T-helper 22 cell (primary cell): ENCODE measurements at places on chromosomes 4 and X.

DNA sequence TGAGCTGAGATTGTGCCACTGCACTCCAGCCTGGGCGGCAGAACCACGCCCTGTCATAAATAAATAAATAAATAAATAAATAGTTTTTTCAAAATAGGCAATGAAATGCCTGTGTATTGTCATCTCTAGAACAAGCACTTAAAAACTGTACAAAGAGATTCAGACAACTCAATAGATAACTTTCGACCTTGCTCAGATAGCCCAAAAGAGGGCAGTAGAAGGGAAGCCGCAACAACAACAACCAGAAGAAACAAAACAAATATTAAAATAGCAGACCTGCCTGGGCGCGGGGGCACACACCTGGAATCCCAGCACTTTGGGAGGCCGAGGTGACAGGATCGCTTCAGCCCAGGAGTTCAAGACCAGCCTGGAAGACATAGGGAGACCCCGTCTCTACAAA is 9.4 kb upstream of the CLDN34 start:
- DNase-seq: no peak

- no peak for DNase-seq
Observed at GRCh38 chrX:15500497-15500966, at the start of gene BMX. Gene BMX, plus strand, starts transcription at chrX:15500807. Its CDS starts 7,547 bp downstream, at chrX:15508354.

- DNase-seq: no peak
Observed at GRCh38 chr4:153790500-153790865, 1.6 kb upstream of the SFRP2 start.

DNA sequence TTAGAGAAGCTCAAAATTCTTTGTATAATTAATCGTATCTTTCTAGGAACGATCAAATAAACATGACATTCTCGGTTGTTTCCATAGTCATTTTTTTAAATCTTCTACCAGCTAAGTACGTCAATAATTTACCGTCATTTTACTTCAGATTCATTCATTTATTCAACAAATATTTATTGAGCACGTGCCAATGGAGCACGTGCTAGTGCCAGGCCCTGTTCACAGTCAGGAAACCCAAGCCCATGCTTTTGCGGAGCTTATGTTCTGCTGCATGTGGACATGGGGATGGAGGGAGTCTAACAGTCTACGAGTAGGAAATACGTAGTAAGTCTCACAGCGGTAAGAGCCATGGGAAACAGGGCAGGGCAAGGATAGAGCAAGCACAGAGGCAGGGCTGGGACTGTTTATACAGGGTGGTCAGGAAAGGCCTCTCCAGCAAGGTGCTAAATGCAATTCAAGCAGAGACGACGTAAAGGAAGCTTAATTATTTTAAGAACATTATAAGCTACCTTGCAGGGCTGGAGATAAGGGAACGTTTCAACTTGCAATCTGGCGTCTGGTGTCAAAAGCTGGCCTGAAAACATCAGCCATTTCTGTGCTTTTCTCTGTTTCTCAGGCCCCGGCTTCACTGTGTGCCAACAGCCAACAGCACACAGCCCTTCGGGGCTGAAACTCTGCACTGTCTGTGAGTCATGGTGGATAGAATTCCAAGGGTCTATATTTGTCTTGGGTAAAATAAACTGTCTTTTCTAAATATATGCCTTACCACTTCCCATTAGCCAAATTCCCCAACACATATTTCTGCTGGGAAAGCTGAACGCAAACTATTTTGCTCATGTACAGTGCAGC is 517.1 kb upstream of the ZFP42 start:
- DNase-seq: no peak

DNA sequence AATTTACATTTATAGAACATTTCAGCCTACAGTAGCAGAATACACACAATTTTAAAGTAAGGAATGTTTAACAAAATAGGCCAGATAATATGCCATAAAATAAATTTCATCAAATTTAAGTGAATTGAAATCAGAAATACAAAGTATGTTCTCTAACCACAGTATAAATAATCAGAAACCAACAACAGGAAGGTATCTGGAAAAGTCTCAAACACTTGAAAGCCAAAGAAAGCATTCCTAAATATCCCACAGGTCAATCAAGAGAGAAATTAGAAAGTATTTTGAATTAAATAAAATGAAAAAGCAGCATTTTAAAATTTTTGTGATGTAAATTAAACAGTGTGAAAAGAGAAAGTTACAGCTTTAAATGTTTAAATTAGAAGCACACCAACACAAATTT is 899.2 kb downstream of the PDHA2 start:
- no peak for DNase-seq

- no peak for DNase-seq
Observed at GRCh38 chr4:163651761-163652160, 157.3 kb downstream of the TMA16 start.

- DNase-seq: no peak
Observed at GRCh38 chr4:113026556-113026955, 22.9 kb upstream of the ANK2 start.

DNA sequence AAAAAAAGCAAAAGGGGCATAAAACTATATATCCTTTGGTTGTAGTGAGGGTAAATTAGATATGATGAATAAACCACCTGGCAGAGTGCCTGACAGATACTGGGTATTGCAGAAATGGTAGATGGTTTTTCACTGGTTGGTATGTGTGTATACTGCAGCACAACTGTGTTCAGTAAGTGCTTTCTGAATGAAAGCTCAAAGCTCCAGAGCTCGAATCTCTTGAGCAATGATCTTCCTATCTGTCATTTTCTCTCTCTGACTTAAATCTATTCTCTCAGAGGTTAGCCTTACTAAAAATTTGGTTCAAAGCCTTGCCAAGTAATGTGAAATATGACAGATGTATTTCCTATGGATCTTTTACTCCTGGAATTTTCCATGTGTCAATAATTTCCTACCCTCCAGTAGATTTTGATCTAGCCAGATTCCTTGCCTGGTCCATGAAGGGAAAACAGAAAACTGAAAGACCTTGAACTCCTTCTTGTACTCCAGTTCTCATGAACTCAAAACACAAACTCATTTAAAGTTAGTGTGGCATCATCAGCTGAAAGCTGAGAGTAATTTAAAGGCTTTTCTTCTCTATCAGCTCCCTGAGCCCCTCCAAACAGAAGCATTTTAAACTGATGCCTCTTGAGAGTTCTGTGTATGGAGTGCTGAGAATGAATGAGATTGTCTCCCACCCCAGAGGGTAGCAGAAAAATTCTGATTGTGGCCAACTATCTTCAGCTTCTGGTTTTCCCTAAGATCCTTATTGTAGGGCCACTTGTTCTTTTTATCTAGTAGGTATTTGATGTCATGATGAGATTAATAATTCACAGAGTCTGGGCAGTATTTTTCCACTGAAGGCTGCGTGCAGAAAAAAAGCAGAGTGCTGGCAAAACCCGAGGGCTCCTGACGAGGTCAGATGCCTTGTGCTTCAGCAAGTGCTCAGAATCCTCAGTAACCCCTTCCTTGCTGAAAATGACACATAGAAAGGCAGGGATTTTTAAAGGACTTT is 363.4 kb upstream of the BOD1L1 start:
- DNase-seq: no peak

DNA sequence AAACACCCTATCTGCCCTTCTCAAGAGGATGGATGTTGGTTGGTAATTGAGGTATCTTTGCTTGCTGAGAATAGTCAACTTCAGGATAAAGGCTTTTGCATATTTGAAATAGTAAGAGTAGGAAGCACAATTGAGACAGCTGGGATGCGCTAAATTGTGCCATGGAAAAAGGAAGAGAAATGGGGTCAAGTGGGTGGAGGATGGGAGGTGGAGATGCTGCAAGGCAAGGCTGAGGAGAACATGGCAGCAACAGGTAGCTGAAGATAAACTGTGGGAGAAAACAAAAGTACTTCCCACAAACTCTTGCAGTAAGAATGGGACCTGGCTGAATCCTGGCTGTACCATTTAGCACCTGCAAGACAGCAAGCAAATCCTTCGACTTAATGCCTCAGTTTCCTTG is 13.9 kb upstream of the CDS1 start:
- DNase-seq: no peak

DNA sequence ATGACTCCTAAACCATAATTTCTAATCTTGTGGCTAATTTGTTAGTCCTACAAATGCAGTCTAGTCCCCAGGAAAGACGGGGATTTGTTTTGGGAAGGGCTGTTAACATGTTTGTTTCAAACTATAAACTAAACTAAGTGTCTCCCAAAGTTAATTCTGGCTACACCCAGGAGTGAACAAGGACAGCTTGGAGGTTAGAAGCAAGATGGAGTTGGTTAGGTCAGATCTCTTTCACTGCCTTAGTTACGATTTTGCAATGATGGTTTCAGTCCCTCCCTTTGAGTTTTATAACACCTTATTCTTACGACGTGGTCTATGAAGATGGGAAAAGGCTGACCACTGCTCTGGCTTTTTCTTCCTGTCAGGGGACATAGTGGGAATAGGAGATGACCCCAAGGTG is 27.0 kb upstream of the IL2 start:
- no peak for DNase-seq

GRCh38 chrX:40460926-40461325 is 119.8 kb upstream of the ATP6AP2 start:
- DNase-seq: no peak

DNA sequence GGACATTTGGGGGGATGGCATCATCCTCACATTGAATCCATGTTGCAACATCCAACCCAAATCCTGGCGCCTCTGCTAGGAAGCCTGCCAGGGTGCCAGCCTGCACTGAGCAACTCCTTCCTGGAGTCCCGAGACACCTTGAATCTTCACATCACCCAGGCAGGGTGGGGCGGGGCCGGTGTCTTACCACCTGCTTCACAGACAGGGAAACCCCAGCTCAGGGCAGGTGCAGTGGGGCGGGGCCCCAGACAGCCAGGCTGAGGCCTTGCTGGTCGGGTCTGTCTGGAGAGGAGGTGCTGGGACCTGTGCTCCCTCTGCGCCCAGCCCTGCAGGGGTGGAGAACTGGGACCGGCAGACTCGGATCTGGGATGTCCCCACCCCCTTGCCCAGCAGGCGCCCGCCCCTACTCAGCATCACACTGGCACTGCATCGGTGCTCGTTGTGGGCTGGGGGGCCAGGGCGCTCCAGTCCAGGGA is 31.5 kb upstream of the HTRA3 start:
- DNase-seq: no peak

GRCh38 chr4:69735119-69735518 is 25.3 kb downstream of the SULT1B1 start:
- DNase-seq: no peak

- peak; percentile 32 for DNase-seq
Observed at GRCh38 chrX:68827848-68828624, 785 bp upstream of the EFNB1 start.

- no peak for DNase-seq
Observed at GRCh38 chr4:33067221-33067620, 2347.1 kb downstream of the PCDH7 start.

DNA sequence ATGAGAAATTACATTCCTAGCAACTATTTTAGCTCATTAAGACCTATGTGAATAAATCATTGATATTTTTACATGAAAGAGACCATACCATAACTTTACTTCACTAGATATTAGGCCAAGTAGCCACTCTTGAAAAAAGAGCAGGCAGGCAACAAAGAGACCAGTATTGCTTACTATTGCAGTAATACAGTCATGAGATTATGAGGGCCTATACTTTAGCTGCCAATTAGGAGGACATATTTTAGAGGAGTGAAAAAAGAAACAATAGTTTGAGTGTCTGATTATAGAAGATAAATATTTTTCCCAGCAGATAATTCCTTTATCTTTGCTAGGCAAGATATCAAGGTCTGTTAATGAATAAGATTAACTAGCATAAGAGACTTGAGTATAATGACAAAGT is 739.0 kb downstream of the GRID2 start:
- no peak for DNase-seq

- DNase-seq: no peak
Observed at GRCh38 chr4:87299898-87300297, 22.8 kb downstream of the HSD17B13 start.

GRCh38 chrX:22338740-22339139 is 66.0 kb downstream of the CBLL2 start:
- DNase-seq: no peak

GRCh38 chrX:153902385-153902784 is 2.1 kb upstream of the AVPR2 start:
- DNase-seq: no peak

DNA sequence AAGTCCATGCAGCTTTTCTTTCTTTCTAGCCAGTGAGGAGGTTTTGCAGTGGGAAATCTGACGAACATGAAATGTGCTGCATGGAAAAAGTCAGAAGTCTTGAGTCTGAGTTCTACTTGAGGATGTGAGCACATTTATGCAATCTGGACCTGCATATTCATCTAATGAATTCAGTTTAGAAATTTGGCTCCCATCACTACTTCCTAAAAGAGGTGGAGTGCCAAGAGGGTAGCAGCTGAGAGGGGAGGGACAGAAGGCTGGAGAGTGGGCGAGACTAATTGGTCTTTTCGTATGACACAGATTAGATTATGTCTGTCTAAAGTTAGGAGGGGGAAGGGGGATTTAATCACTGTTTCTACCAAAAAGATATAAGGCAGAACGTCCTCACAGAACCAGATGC is 535.9 kb downstream of the IQCM start:
- no peak for DNase-seq

- no peak for DNase-seq
Observed at GRCh38 chrX:83511208-83511607, 3.1 kb downstream of the POU3F4 start.

DNA sequence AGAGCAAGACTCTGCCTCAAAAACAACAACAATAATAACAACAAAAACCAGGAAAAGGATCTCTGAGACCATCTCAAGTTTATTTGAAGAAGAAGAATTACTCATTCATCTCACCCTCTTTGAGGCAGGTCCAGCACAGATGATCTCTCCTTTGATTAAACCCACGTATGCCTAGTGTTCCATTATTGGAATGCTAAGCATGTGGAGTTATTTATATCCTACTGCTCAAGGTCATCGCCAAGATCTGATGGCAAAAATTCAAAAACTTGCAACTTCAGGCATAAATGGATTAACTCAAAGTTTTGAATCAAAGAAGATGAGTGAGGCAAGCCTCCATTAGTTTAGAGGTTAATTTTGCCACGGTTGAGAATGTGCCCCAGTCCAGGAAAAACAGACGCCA is 184.2 kb downstream of the DHRSX start:
- DNase-seq: no peak

DNA sequence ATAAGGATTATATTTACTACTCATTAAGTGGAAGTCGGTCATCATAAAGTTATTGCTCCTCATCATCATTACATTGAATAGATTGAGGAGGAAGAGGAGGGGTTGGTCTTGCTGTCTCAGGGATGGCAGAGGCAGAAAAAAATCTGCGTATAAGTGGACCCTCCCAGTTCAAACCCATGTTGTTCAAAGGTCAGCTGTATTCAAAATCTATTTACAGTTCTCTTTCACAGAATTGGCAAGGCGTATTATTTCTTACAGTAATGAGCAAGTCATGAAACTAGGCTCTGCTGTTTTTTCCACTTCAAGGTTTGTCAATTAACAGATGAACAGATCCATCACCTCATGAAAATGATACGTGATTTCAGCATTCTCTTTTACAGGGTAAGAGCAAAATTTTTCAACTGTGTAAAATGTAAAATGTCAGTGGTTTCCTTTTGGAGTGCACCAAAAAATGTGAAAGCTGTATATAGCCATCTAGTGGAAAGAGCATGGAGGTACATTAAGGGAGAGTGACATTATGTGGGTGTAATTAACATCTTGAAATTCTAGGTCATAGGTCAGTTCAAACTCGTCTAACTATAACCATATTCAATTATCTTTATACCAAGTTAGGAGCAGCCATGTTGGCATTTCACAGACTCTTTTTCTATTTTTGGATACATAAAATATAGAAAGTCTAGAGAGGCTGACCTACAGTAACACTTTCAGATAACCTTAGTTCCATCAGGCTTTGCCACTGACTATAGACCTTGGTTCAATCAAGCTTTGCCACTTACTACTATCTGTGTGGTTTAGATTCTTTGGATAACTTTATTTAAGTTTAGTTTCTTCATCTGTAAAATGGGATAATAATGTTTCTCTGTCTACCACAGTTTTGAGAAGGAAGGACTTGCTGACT is 30.1 kb downstream of the NEIL3 start:
- no peak for DNase-seq
